Osteocyte (in vitro differentiated cells): ENCODE measurements at places on chromosomes 6 and 20. TPM values are rescaled to one million over a fixed set of nuclear protein-coding genes. Genes with fewer than 3 reads are reported as not detected.

TFAP2B gene
- 26.4 and 27.5 TPM in 2 replicates for total RNA-seq

DNA sequence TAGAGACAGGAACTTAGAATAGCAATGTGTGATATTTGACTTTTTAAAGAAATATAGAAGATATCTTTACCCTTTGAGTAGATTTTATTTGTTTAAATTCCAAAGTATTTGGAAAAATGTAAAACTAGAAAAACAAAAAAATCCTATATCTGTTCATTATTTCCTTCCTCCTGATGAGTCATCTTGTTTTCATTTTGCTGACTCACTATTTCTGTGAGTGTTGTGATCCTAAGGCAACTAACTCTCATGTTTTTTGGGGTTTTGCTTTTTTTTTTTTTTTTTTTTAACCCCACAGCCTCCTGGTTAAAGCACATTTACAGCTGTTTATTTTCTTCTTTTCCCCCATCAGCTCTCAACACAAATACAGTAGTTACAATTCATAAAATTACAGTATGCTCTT is 37.8 kb upstream of the THEMIS start:
- peaks cover 35% of the 10 kb centered on the region for H3K4me1 ChIP-seq
- no peaks in the 10 kb centered on the region for H3K27me3 ChIP-seq
- peak overlapping the region; percentile 96 for H3K27ac ChIP-seq

DNA sequence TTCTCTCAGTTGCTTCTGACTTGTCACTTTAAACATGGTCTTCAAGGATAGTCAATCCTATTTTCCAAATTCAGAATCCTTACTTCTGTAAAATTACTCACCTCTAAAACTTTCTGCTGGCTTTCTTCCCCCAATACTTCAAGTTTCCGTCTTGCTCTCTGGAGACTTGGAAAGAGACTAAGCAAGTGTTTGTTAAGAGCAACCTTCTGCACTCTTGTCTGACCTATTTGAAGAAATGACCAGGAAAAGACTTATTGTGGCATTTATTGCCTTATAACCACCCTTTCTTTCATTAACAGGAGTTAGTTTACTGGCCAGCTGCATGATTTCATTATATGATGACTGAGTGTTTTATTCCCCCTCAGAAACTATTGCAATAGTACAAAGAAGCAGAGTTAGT is 181.0 kb downstream of the TBC1D7 start:
- H3K27me3 ChIP-seq, result peaks cover 12% of the 10 kb centered on the region
- no peaks in the 10 kb centered on the region for H3K4me1 ChIP-seq
- H3K4me3 ChIP-seq, result no peak overlapping the region
- no peak overlapping the region for H3K27ac ChIP-seq

DNA sequence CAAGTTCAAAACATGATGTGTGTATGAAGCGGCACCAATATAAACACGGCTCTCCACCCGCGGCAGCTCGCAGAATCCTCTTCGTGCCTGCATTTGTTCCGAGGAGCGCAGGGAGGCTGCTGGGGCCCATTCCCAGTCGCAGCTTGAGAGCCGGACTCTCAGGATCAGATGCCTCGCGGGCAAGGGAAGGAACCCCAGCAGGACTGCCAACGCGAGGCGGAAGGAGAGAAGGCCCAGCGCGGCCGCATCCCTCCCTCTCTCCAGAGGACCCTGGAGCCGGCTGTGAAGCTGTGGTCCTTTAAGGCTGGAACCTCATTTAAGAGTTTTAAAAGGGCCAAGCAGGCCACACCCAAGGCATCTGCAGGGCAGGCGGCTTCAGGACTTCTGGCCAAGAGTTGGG is 44.2 kb upstream of the ZBP1 start:
- H3K27me3 ChIP-seq, result no peaks in the 10 kb centered on the region
- peaks cover 2% of the 10 kb centered on the region for H3K36me3 ChIP-seq
- no peak overlapping the region for H3K4me3 ChIP-seq
- no peaks in the 10 kb centered on the region for H3K4me1 ChIP-seq
- H3K27ac ChIP-seq, result no peak overlapping the region

DNA sequence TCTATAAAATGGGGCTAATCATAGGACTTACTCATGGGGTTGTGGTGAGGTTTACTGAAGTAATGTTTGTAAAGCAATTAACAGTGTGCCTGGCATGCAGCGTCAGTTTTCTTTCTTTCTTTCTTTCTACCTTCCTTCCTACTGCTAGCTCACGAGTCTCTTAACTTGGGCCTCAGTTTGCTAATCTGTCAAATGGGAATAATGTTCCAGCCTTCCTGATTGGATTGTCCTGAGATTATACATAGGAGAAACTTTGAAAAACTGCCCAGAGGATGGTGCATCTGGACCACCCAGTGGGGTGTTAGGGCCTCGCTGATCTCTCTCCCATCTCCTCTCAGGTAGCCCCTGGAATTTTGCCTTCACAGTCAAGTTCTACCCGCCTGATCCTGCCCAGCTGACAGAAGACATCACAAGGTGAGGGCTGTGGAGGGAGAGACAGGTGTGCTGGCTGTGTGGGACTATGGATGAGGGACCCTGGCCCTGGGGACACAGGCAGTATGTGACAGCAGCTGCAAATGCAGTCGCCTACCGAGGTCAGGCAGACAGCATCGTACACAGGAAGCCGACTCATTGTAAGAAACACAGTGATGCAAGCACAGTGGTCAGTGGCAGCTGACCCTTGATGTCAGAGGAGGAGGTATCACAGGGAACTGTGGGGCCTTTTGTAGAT is 27.5 kb downstream of the EPB41L1 start:
- H3K36me3 ChIP-seq, result peaks cover 9% of the 10 kb centered on the region
- no peaks in the 10 kb centered on the region for H3K27me3 ChIP-seq
- H3K4me1 ChIP-seq, result no peaks in the 10 kb centered on the region

RIPPLY2 gene
- not detected in 2 replicates for total RNA-seq

DNA sequence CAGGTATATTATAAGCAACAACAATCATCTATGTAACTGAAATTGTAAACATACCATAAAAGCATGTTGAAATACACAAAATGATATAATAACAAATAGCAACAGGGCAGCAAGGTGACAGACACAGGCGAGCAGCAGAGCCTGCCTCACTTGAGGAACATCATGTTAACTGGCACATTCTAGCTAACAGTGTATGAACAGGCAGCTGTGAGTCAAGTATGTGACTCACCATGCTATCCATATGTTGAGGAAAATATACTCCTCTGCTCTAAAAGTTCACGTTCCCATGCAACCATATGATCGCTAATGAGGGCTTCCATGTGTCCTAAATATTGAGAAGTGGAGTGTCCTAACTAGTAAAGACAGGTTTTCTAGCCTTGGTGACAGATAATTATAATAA is 18.4 kb downstream of the SERAC1 start:
- peaks cover 14% of the 10 kb centered on the region for H3K4me1 ChIP-seq
- H3K36me3 ChIP-seq, result peaks cover 15% of the 10 kb centered on the region
- DNase-seq, result no peak
- no peak overlapping the region for H3K4me3 ChIP-seq

DNA sequence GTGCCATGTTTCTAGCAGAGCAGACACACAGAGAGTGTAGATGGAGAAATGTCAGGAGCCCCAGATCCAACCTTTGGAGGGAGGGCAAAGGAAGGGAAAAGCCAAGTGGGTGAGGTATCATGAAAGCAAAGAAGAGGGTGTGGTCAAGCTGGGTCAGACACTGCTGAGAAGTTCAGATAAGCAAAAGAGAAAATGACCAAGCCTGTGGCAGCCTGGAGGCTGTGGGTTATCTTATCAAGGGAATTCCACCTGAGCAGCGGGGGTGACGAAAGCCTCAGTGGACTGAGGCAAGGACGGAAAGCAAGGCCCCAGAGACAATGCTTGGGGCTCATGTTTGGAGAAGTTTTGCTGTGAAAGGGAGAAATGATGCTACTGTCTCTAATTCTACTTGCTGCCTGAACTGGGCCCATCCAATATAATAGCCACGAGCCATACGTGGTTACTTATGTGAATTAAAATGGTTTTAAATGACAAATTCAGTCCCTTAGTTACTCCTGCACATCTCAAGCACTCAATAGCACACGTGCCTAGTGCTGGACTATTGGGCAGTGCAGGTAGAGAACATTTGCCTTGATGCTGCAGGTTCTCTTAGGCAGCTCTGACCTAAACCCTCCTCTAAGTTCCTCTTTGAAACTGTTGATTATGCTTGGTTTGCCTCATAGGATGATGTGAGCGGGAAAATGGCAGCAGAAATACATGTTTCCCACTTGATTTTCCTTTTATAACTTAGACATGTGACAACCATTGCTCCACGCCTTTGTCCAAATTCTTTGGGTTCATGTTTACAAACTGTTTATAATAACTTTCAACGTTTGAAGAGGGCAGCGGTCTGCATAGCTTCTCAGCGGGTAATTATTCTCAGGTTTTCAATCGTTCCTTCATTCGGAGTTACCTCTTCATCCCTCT is 63.7 kb downstream of the SLC22A23 start:
- H3K27me3 ChIP-seq, result no peaks in the 10 kb centered on the region
- no peak overlapping the region for H3K27ac ChIP-seq
- DNase-seq, result no peak
- no peaks in the 10 kb centered on the region for H3K36me3 ChIP-seq

DNA sequence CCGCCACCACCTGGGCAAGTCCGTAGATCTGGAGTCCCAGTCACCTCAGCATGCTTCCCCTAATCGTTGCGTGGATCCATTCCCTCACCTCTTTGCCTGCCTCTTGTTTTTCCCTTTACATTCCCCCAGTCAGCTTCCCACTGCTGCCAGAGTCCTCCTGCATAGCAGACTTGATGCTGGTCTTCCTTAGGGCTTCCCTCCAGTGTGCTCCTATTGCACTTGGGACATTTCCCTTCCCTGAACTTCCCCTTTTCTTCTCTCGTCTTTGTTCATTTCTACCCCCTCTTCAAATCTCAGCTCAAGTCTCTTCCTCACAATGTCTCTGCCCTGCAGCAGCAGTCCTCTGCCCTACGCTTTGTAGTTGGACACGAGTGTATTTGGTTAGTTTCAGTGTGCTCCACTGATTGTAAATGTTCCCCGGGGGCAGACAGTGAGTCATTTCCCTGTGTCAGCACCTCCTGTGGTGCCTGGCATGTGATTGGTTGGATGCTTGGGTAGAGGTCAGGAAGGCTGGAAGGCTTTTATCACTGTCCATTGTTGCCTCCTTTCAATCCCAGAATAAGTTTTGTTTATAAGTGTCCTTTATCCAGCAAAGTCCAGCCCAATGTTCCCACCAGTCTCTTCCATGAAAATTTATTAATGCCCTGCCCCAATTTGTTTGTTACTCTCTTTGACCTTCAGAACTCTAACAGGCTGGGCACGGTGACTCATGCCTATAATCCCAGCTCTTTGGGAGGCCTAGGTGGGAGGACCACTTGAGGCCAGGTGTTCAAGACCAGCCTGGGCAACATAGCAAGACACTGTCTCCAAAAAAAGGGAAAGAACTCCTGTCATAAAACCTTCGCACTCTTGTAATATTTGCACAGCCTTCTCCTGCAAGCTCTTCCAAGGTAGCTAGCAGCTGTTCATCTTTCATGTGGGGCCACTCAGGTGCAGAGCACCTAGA is 38.3 kb downstream of the FAM120B start:
- peaks cover 32% of the 10 kb centered on the region for H3K4me1 ChIP-seq
- H3K27me3 ChIP-seq, result no peaks in the 10 kb centered on the region
- DNase-seq, result no peak

GRCh38 chr6:168158213-168158979 is 79.4 kb upstream of the FRMD1 start:
- DNase-seq, result peak; percentile 72
- H3K4me3 ChIP-seq, result peak overlapping the region; percentile 54
- peaks cover 66% of the 10 kb centered on the region for H3K4me1 ChIP-seq
- no peaks in the 10 kb centered on the region for H3K27me3 ChIP-seq

ADTRP gene
- total RNA-seq, result not detected in 2 replicates

GRCh38 chr6:41239467-41240159 is 11.5 kb downstream of the TREML4 start:
- peak; percentile 82 for DNase-seq
- peaks cover 5% of the 10 kb centered on the region for H3K4me1 ChIP-seq
- peaks cover 88% of the 10 kb centered on the region for H3K27me3 ChIP-seq
- no peaks in the 10 kb centered on the region for H3K36me3 ChIP-seq

- H3K4me1 ChIP-seq, result no peaks in the 10 kb centered on the region
- no peaks in the 10 kb centered on the region for H3K27me3 ChIP-seq
- H3K27ac ChIP-seq, result no peak overlapping the region
- H3K36me3 ChIP-seq, result peaks cover 3% of the 10 kb centered on the region
- no peak overlapping the region for H3K4me3 ChIP-seq
Measured at GRCh38 chr6:84547341-84547801, 217.0 kb downstream of the TBX18 start.

DNA sequence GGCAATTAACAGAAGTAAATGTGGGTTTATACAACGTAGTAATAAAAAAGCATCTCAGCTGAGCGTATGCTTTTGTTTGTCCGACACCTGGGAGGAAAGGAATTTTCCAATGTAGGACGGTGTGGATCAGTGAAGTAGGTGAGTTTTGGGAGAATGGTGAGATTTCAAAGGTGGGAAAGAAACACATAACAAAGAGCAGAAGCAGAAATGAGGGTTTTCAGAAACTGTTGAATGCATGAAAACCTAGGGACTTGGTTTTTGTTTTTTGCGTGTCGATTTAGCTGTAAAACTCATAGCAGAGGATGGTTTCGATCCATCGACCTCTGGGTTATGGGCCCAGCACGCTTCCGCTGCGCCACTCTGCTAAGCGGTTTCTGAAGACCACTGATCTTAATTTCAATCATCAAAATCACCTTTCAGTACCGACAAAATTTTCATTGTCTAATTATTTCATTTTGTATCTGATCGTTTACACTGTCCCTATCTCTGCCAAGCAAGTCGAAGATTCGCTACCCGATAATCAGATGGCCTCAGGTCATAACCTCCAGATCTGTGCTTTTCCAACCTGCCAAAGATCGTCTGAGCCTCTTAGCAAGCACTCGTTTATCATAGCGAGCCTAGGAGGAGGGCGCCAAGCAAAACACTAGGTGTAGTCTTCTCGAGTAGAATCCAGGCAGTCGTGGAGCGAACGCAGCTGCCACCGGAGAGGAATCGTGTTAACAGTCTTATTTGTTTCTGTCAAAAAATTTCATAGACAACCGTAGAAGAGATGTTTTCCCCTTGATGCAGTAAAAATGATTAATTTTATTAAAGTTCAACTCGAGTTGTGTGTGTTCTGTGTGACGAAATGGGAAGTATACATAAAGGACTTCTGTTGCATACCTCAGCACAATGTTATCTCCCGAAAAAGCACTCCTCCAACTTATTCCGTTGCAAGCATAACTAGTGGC is 20.9 kb upstream of the POM121L2 start:
- H3K4me1 ChIP-seq, result peaks cover 9% of the 10 kb centered on the region
- H3K36me3 ChIP-seq, result no peaks in the 10 kb centered on the region
- DNase-seq, result no peak
- no peak overlapping the region for H3K27ac ChIP-seq
- peak overlapping the region; percentile 64 for H3K4me3 ChIP-seq

TFAP2D gene
- not detected in 2 replicates for total RNA-seq
